Smooth muscle cell of the brain vasculature (primary cell): ENCODE measurements at places on chromosomes 12 and 14.

DNA sequence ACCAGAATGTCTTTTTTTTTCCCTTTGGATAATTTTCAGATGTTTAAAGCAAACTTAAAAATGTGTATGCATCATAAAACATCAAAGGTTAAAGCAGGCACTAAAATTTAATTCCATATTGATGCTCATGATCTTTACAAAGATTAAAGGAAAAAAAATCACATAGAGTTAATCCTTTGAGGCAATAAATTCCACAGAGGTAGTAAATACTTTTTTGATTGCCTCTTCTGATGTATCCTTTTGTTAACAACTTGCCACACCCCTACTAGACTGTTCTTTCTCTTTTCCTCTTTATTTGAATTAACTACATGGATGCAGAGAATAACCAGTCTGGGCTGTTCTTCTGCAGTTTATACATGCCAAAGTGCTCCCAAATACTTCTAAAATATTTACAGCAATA, 45.2 kb upstream of the KCNJ8 start:
- DNase-seq = no peak

GRCh38 chr12:128817111-128818015, 6.4 kb downstream of the SLC15A4 start:
- DNase-seq = no peak

GRCh38 chr12:69469854-69470188, 367 bp upstream of the FRS2 start:
- DNase-seq = no peak

DNA sequence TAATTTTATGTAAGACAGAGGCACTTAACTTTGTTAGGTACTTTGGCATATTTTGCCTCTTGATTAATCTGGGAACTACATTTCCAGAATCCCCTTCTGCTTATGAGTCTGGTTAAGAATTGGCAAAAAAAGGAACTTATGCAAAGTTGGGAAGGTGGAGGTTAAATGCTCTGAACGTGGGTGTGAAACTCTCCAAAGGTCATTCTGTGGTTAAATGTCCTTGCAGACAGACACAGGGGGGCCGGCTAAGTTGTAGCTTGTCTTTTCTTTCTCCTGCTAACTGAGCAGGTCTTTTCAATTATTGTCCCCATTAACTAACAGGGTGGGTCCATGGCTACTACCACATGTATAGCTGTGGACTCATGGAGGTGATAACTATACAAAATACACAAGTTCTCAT, 248.6 kb upstream of the NOVA1 start:
- DNase-seq = peak; percentile 29

- no peak for DNase-seq
Observed at GRCh38 chr12:52434081-52434733, at the start of gene KRT75. Gene KRT75, minus strand, starts transcription at chr12:52434371. Its CDS starts 67 bp downstream, at chr12:52434304.

DNA sequence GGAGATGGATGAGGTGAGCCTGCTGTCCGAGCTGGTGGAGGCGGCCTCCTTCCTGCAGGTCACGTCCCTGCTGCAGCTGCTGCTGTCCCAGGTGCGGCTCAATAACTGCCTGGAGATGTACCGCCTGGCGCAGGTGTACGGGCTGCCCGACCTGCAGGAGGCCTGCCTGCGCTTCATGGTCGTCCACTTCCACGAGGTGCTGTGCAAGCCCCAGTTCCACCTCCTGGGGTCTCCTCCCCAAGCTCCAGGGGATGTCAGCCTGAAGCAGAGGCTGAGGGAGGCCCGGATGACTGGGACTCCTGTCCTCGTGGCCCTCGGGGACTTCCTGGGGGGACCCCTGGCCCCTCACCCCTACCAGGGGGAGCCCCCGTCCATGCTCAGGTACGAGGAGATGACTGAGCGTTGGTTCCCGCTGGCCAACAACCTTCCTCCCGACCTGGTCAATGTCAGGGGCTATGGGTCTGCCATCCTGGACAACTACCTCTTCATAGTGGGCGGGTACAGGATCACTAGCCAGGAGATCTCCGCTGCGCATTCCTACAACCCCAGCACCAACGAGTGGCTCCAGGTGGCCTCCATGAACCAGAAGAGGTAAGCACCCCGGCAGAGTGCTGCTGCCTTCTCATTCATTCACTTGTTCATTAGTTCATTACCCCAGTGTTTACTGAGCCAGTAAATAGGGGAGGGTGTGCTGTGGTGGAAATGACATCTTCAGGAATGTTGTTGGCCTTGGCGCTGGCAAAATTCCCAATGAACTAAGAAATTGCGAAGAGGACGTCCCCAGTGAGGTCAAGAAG, 774 bp upstream of the MANSC4 start:
- DNase-seq = no peak
